ENCODE measurements at places on chromosomes 6 and 20.

DNA sequence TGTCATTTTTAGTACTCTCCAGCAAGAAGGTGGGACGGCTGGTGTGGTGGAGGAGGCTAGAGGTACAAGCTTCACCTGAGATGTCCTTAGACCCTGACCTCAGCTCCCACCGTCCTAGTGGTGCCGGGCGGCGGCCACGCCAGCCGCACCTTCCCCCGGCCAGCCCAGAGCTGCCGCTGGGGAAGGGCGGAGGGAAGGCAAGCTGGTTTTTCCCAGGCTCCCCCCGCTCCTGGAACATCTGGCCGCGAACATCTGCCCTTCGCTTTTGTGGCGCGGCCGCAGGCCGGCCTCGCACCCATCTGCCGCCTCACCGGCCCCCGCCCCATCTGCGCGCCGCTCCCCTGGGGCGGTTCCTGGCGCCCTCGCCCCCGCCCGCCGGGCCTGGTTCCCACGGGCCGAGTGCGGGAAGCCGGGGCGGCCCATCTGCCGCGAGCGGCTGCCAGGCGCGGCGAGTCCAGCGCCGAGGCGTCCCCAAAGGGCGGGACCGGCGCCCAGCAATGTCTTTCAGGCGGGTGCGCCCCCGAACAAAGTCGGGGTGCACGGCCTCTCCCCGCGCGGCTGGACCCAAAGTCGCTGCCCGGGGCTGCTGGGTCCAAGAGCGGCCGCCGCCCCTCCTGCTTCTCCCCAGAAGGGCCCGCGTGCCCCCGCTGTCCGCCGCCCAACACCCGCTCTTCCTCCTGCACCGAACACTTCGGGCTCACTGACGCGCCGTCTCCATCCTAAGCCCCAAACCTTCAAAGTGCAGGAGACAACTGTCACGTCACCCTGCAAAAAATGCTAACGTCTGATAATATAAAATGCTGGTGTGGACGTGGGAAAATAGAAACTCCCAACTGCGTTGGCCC is 17.3 kb upstream of the ID1 start:
- no peak for DNase-seq

DNA sequence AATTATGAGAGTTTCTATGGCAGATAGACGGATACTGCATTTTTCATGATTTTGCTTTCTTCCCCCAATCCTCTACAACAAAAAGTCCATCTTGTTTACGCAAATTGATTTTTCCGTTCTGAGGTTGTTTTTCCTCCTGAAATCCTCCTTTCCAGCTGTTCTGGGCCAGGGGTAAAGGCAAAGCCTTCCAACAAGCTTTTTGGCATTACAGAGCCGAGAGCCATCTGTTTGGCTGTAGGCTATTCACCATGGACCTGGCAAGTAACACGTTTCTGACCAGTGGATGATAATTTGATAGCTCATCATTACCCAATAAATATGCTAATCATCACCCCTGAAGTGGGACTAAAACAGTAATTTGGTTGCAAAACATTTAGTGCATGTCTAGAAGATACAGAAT is 226.5 kb downstream of the CBLN4 start:
- no peak for DNase-seq

DNA sequence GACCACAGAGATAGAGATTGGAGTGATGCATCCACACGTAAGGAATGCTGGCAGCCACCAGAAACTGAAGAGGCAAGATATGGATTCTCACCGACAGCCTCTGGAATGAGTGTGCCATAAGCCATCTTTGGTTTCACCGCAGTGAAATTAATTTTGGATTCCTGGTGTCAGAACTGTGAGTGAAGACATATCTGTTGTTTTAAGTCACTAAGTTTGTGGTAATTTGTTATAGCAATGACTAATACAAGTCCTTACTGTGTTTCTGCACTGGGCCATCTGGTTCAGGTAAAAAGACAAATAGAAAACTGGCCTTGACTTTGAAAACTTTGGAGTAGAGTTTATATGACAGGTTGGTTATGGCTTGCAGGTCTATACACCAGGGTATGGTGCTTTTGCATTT is 261.9 kb downstream of the PHF3 start:
- no peak for DNase-seq

GRCh38 chr20:7516621-7517111 is 423.6 kb downstream of the HAO1 start:
- no peak for DNase-seq

DNA sequence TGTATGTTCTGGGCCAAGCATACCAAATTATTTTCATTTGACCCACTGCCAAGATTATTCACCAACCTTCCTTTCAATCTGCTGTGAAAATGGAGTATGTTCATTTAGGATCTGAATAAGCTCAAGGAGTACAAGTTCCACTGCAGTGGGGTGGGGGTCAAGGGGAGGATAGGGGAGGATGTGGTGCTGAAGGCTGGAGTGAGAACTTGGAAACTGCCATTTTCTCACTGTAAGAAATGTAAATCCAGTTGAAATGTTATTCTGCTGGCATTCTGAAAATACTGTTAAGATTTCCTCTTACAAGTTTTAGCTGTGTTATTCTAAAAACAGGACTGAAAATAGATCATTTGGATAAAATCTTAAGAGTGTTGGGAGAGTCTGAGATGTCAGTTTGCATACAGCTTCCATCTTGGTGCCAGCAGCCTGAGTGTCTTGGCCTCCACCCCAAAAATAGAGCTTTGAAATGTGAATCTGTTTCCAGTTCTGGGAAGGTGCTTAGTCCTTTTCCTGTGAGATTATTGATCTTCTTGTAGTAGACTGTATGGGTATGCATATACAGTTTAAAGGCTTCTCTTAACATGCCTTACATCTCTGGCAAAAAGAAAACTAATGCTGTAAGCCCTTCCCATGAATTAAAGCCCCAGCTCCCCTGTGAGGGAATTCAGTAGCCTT is 84.3 kb downstream of the CTNNBL1 start:
- DNase-seq, result no peak

- no peak for DNase-seq
Measured at GRCh38 chr20:50821994-50822393, 27.1 kb downstream of the BCAS4 start.

DNA sequence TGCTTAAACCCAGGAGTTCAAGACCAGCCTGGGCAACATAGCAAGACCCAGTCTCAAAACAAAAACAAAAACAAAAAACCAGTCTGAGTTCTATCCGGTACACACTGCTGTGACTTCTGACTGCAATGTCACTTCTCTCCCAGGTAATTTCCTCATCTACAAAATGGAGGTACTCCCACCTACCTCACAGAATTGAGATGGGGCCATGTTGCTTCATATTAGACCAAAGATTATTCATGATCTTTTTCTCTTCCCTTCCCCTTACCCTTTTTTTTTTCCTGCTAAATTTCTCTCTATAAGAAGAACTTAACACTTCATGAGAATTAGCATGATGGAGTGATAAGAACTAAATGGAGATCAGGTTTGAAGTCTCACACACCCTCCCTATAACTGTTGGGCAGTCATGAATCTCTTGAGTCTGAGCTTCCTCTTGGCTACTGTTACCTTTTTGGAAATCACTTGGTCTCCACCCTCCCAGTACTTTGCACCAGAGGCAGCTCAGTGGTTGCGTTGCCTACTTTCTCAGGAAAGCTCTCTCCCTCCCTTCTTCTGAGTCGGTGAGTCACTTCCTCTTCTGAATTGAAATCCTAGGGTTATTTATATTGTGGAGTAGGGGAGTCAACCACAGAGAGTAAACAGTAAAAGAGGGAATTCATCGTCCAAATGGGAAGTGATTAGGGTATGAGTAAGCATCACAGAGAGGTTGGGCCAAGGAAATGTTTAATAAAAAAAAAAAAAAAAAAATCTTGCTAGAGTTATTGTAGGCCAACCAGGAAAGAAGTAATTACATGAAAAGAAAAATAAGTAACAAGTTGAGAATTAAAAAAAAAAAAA is 59.9 kb upstream of the MAP7 start:
- no peak for DNase-seq

DNA sequence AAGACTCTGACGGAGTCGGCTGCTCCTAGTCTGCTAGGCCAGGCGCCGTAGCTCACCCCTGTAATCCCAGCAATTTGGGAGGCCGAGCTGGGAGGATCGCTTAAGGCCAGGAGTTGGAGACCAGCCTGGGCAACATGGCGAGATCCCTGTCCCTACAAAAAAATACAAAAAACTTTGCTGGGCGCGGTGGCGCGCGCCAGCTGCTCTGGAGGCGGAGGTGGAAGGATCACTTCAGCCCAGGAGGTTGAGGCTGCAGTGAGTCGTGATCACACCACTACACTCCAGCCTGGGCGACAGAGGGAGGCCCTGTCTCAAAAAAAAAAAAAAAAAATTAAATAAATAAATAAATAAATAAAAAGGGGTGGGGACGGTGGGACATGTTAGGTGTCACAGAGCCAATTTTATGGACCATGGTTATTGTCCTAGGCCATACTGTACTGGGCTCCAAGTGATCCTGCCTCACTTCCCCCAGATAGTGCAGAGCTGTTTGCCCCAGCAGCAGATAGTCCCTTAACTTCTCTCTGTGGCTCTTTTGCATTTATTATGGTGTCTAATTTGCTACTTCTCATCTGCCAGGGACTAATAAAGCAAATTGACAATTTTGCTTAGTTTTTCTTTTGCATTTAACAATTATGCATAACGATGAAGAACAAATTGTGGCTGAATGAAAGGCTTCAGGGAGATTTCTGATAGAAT is 5.2 kb downstream of the PI16 start:
- no peak for DNase-seq

- no peak for DNase-seq
Measured at GRCh38 chr6:143419526-143419925, 31.0 kb downstream of the ADAT2 start.
